ENCODE measurements at places on chromosomes 7 and 10.

GRCh38 chr7:140541513-140542227 lies 62.4 kb upstream of the MKRN1 start:
- DNase-seq = no peak

DNA sequence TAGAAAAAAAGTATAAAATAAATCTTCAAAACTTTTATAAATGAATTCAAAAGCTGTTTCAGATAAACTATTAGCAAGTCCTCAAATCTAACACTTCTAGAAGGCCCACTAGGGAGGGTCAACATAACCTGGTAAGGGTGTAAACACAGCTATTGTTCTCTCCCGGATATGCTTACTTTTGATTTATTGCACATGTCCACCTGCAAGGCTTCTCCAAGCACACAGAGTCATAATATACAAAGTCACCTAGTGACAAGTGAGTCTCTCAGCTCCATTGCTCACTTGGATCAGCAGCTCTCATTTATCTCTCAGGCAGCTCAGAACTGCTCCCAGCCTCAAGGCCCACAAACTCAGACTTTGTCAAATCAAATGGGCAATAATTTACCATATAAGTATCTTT lies 44.0 kb upstream of the COL1A2 start:
- DNase-seq = no peak

- DNase-seq = no peak
These were observed 20.4 kb downstream of the NUDCD3 start for GRCh38 chr7:44470135-44470479.

GRCh38 chr7:151025924-151026671 lies 1.8 kb upstream of the ATG9B start:
- no peak for DNase-seq

GRCh38 chr7:71521506-71521905 lies 389.6 kb downstream of the GALNT17 start:
- no peak for DNase-seq

DNA sequence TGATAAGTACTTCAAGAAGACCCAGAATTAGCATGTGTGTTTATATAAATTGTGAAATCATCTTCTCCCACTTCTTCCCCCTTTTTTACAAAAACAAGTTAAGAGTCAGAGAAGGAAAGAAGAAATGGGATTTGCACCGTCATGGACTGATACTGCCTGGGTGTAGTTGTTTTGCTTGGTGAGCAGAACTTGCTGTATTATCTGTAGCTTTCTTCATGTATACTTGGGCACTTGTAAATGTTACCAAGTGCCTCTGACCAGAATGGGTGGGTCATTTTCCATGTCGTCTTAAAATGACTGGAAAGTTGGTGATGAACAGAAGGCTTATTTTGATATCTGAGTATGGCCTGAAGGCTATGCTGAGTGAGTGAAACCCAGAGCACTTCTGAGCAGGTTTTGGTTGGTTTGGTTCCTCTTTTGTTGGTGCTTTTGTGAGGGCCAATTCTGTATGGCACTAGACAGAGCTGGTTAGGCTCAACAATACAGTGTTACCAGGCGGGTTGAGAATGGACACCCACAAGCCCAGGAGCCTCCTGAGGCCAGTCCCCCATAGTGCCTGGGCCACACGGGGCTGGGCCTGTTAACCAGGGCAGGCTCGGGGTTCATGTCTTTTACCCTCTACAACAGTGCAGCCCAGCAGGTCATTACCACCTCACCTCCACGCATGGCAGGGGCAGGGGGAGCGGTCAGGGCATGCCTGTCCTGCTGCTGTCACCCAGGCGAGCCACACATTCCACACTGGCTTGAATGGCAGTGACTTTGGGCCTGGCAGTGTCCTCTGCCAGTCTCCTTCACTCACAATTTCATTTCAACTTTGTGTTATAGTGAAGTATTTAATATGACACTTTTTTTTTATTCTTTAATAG lies 115.1 kb downstream of the CCNY start:
- no peak for DNase-seq

GRCh38 chr10:99977916-99978315 lies 31.8 kb downstream of the DNMBP start:
- no peak for DNase-seq

Data from stimulated activated CD4-positive, alpha-beta T cell treated with anti-CD3 and anti-CD28 coated beads, Interleukin-1b, Interleukin-23, amount 100 ng/mL, for 1 hour (primary cell).